Stimulated activated CD8-positive, alpha-beta memory T cell treated with anti-CD3 and anti-CD28 coated beads, Interleukin-4, amount 100 ng/mL, for 1 hour (primary cell): ENCODE measurements at places on chromosomes 7 and 10.

- DNase-seq = no peak
These were observed 22.3 kb upstream of the ARHGAP22 start for GRCh38 chr10:48626986-48627731.

- DNase-seq = no peak
These were observed 8.5 kb downstream of the CLIP2 start for GRCh38 chr7:74297516-74298233.

DNA sequence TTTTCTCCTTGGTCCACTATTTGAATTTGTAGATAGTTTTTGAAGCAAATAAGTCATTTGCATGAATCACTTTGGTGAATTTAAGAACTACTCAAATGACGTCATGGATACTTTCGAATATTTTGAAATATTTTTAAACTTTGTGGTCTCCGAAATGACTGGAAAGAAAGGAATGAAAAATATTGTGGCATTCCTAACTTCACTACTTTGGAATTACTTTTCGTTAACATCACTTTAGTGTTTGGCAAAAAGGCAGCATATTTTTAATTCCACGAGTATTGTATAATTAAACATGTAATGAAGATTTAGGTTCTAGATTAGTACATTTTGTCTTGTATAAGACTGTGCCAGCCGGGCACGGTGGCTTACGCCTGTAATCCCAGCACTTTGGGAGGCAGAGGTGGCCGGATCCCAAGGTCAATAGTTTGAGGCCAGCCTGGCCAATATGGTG lies 35.3 kb upstream of the ZRANB1 start:
- no peak for DNase-seq

DNA sequence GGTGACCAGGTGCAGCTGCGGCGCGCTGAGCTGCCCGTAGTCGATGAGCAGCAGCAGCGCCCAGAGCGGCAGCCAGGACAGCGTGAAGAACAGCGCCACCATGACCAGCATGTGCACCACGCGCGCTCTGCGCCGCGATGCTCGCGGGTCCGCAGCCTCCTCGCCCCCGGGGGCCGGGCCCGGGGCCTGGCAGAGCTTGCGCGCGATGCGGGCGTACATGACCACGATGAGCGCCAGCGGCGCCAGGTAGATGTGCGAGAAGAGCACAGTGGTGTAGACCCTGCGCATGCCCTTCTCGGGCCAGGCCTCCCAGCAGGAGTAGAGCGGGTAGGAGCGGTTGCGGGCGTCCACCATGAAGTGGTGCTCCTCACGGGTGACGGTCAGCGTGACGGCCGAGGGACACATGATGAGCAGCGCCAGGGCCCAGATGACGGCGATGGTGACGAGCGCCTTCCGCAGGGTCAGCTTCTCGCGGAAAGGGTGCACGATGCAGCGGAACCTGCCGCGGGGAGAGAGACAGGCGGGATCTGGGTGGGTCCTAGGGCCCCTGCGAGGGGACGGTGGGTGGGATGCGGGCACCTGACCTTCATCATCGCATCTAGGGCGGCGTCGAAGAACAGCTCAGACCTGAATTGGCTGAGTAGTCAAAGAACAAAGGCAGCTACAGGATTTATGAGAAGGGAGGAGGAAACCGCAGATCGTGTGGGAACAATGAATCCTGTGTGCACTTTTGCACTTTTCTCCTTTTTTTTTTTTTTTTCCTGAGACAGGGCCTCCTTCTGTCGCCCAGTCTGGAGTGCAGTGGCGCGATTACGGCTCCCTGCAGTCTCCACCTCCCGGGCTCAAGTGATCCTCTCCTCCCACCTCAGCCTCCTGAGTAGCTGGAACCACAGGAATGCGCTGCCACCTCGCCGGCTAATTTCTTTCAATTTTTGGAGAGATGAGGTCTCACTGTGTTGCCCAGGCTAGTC lies 22.4 kb upstream of the PPA1 start:
- DNase-seq = no peak

DNA sequence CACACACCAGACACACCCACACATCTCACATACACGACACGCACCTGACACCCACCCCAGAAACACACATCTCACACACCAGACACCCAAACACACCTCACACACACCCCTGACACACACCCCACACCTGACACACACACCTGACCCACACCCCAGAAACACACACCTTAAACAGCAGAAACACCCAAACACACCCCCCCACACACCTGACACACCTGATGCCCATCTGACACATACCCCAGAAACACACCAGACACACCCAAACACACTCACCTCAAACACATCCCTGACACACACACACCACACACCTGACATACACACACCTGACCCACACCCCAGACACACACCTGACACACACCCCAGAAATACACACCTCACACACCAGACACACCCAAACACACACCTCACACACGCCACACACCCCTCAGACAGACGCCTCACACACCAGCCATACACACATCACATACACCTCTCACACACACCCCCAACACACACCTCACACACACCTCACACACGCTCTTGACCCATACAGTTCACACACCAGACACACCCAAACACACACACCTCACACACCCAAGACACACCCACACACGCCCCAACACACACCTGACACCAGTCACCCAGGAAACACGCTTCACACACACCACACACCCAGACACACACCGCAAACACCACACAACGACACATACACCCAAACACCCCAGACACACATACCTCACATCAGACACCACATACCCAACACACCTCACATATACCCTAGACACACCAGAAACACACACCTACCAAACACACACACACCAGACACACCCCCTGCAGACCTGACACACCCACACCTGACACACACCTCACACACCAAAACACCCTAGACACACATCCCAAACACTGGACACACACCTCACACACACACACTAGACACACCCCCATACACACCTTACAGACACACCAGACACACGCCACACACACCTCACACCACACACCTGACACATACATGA lies 1.7 kb upstream of the CALY start:
- no peak for DNase-seq

- no peak for DNase-seq
These were observed 1004.0 kb downstream of the ANKRD7 start for GRCh38 chr7:119228482-119228881.

DNA sequence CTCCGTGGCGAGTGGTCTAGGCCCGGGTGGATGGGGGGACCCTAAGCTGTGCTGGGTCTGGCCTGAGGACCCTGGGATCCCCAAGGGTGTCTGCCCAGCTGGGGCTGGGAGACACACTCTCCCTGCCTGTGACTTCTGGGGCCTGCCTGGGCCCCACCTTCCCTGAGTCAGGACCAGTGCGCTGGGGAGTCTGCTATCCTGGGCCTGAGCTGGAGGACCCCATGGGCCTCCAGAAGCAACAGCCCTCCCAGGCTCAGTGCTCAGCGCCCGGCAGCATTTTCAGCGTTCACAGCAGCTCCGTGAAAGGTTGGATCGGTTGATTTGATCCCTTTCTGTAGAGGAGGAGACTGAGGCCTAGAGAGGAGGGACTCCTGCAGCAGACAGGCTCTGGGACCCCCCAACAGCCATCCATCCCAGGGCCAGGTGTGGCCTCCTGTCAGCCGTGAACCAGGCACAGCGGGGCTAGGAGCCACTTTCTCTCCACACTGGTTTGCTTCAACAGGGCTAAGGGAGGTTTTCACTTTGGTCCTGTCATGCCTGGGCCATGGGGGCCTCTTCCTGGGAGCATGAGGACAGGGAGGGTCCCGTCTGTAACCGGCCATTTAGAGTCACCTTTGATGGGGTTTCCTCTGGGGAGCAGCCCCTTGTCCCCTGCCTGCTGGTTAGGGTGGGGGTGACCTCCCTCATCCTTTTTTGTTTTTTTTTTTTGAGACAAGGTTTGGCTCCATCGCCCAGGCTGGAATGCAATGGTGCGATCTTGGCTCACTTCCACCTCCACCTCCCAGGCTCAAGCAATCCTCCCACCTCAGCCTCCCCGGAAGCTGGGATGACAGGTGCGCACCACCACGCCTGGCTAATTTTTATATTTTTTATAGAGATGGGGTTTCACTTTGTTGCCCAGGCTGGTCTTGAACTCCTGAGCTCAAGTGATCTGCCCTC lies 12.4 kb downstream of the FOXL3 start:
- no peak for DNase-seq

DNA sequence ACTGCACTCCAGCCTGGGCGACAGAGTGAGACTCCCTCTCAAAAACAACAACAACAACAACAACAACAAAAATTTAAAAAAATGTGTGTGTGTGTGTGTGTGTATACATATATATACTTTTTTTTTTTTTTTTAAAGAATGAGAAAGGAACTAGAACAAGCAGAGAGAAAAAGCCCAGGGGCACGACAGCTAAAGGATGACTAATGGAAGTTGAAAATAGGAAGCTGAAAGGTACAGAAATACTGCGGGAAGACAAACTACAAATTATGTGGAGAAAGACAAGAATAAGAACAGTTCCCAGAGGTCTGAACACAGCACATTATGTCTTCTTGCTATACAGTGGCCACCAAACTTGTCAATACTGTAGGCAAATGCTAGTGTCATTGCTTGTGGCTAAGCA lies 141.9 kb upstream of the PRSS1 start:
- DNase-seq = no peak

DNA sequence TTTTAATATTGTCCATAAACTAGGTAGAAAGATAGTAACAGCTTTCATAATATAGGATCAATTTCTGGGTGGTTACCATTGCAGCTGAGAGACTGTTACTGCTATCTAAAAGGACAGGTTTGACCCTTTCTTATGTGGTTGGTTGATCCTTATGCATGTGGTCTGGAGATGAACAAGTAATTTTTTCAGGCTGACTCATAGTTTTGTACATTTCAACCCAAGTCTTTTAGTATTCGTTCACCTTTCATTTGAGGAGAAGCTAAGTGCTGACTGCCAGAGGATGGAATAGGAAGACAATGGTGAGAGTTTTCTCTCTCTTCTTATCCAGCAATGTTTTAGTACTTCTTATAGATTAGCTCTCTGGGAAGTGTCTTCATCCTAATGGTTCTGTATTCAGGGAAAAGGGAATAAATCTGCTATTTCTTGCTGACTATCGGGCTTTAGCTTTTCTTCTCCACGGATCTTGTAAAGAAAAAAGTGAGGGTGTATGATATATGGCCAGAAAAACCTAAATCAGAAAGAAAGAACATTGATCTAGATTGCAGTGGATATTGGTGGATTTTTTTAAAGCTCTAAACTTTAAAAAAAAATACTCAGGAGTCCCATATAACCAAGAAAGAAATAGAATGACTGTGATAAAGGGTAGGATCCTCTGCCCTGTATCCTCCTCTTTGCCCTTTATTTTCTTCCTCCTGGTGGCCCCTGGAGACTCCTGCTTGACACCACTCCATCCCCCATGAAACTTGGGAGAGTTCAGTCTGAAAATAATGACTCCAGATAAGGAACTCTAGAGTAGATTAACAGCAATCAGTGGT lies 88.0 kb downstream of the CPED1 start:
- no peak for DNase-seq

GRCh38 chr7:81534446-81534845 lies 235.4 kb downstream of the HGF start:
- DNase-seq = no peak

DNA sequence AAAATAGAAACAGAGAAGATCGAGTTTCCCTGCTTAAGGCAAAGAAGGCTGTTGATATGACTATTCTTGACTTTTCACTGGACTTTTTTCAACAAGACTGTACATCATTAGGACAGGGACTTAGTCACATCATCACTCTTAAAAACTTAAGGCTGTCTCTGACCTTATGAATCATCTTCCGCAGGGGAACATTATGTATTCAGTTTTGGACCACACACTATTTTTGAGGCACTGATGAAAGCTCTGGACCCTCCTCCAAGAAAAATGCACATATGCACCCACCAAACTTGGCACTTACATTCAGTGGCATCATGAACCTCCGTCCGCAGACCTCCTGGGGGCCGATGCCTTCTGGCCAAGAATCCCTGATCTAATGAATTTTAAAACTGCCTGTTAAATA lies 96.4 kb downstream of the CALD1 start:
- no peak for DNase-seq

GRCh38 chr7:127650847-127651555 lies 993 bp upstream of the SND1 start:
- DNase-seq = no peak

- DNase-seq = peak; percentile 89
These were observed at the start of gene TMEM209 for GRCh38 chr7:130205084-130205947. Gene TMEM209 (minus strand): TSS chr7:130205406. CDS start chr7:130205375, 31 bp downstream.

GRCh38 chr7:149355390-149356048 lies 93.5 kb downstream of the ZNF783 start:
- DNase-seq = no peak

GRCh38 chr10:29392376-29393021 lies 103.6 kb downstream of the LYZL1 start:
- no peak for DNase-seq

- no peak for DNase-seq
These were observed 463.9 kb downstream of the PARD3 start for GRCh38 chr10:34351161-34351560.

- no peak for DNase-seq
These were observed 63.9 kb downstream of the WDFY4 start for GRCh38 chr10:48748573-48748972.

GRCh38 chr7:88111140-88111743 lies 108.6 kb downstream of the SRI start:
- no peak for DNase-seq

DNA sequence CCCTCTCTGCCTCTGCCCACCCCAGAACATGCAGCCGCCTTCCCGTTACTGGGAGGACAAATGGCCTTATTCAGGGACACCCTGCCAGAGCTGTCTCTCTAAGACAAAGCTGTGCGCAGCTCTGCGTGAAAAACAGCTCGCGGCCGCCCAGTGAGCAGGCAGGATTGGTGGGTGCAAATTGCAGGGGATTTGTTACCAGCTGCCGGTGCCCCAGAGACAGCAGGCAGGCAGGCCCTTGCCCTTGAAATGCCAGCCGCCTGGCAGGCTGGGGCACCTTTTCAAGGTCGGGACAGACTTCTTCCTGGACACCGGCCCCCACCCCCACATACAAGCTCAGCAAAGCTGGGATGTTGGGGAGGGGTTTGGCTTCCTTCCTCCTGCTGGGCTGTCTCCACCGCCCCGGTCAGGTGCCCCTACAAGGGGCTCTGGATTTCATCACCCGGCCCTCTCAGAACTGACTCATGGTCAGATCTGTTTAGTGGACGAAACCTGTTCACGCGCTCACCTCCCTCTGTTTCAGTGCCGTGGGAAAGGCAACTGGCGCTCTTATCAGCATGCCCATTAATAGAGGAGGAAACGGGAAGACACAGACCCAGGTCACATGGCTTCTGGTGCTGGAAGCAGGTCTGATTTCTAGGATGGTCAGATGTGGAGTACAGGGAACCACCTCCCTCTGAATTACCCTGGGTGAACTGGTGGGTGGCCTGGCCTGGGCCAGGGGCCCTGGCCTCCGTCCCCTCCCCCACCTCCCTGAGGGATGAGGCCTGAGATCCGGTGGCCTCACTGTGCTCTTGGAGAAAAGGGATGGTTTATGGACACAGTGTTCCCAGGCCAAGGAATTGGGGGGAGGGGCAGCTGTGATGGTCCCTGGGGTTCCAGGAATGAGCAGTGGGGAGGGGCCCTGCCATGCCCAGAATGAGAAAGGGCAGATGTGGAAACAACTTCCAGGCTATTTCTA lies 123.9 kb upstream of the PPIF start:
- no peak for DNase-seq
